ENCODE measurements at places on chromosomes 7 and 10.

- DNase-seq, result no peak
Measured at GRCh38 chr10:3775696-3776551, 9.1 kb downstream of the KLF6 start.

DNA sequence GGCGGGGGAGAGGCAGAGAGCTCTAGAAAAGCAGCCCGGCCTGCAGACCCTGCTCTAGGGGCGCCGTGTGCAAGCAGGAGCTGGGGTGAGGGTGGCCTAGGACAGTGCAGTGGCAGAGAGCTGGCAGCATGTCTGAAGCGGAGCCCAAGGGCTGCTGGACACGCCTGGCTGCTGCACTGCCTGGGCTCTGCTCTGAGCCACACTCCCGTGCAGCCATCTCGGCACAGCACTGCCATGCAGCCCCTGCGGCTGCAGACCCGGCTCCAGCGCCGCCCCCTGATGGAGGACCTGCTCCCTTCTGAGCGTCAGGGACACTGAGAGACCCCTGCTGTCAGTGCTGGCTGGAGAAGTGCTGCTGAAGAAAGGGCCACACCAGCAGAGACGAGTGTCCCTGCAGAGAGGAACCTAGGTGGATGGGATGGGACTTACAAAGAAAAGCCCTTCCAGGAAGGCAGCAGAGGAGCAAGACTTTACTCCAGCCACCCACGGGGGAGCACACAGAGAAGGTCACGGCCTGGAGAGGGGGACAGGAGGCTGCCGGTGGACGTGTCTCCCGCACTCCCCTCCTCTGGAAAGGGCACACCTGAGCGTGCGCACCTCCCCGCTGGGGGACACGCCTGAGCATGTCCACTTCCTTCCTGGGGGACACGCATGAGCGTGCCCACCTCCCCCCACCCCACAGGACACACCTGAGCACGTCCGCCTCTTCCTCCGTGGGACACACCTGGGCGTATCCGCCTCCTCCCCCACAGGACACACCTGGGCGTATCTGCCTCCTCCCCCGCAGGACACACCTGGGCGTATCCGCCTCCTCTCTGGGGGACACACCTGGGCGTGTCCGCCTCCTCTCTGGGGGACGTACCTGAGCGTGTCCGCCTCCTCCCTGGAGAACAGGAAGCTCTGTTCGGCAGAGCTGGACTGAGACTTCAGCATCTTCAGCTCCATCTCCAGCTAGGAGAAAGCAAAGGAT lies 252.9 kb downstream of the MAD1L1 start:
- DNase-seq, result no peak

- DNase-seq, result peak; percentile 25
Measured at GRCh38 chr7:111090846-111091245, at the start of gene LRRN3. Gene LRRN3, plus strand, starts transcription at chr7:111091127. Its CDS starts 31,646 bp downstream, at chr7:111122773.

GRCh38 chr7:100088095-100088620 lies 611 bp upstream of the COPS6 start:
- no peak for DNase-seq

All from activated CD4-positive, alpha-beta T cell treated with anti-CD3 and anti-CD28 coated beads for 4 hours (primary cell).